ENCODE measurements at places on chromosomes 16 and 17. TPM values are rescaled to one million over a fixed set of nuclear protein-coding genes. Genes with fewer than 3 reads are reported as not detected.

GRCh38 chr17:70021726-70022125 lies 53.3 kb upstream of the KCNJ16 start:
- DNase-seq, result no peak
- no peak overlapping the region for H3K27ac ChIP-seq
- H3K36me3 ChIP-seq, result no peaks in the 10 kb centered on the region
- H3K4me3 ChIP-seq, result no peak overlapping the region
- H3K4me1 ChIP-seq, result no peaks in the 10 kb centered on the region
- H3K27me3 ChIP-seq, result peaks cover 2% of the 10 kb centered on the region

GRCh38 chr17:28472871-28473497 lies 460 bp upstream of the SLC13A2 start:
- no peaks in the 10 kb centered on the region for H3K36me3 ChIP-seq
- H3K27ac ChIP-seq, result no peak overlapping the region
- H3K27me3 ChIP-seq, result no peaks in the 10 kb centered on the region
- DNase-seq, result no peak

- H3K27ac ChIP-seq, result peak overlapping the region; percentile 94
- peak overlapping the region; percentile 57 for H3K4me3 ChIP-seq
- peaks cover 74% of the 10 kb centered on the region for H3K4me1 ChIP-seq
- H3K27me3 ChIP-seq, result no peaks in the 10 kb centered on the region
- peaks cover 38% of the 10 kb centered on the region for H3K36me3 ChIP-seq
Observed at GRCh38 chr17:74778960-74779359, 2.8 kb upstream of the NAT9 start.

DNA sequence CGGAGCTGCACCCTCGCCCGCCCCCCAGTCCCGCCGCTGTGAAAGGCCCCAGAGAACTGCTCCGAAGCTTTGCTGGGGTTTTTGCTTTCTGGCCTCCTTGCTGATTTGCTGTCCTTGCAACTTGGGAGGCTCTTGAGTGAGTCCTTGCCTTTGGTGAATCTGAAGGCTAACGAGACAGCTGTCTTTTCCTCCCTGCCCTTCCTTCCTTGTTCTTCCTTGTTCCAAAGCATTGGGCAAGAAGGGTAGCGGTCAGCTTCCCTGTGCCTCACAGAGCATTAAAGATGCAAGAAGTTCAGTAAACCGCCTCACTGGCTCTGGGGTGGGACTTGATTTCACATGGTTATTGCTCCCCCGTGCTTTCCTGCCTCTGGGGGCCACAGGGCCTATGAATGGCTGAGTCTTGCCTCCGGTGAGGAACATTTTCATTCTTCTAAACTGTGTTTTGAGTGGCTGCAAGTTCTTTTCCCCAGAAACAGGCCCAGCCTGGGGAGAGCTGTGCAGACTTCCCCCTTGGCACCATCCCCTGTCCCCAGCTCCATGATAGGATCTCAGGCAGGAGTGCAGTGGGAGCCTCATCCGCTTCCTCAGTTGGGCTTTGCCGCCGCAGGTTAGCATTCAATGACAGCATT lies 1.4 kb downstream of the YPEL2 start:
- no peaks in the 10 kb centered on the region for H3K27me3 ChIP-seq
- peaks cover 55% of the 10 kb centered on the region for H3K4me1 ChIP-seq
- no peak for DNase-seq
- peak overlapping the region; percentile 85 for H3K4me3 ChIP-seq

DNA sequence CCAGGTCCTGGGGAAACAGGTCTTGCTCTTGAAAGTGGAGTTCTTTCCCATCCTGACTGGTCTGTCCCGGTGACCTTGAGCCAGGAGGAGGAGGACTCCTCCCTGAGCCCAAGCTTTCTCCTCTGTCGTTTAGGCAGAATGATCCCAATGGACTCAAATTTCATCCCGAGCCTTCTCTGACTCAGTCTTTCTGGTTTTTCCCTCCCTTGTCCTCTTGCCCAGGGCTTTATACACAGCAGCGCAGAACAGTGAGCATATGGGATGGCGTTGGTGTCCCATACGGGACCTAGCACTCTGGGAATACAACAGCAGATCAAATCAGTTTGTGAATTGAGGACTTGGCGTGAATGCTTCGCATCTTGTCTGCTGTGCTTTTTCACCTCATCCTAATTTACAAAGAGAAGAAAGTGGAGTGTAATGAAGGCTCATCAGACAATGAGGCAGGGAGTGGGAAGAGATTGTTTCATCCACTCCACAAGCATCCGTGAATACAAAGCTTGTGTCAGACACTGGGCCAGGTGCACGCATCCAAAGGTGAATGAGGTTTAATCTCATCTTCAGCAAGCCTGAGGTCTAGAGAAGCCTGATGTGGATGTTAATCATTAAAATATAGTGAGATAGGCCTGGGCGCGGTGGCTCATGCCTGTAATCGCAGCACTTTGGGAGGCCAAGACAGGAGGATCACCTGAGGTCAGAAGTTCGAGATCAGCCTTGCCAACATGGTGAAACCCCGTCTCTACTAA lies 1.1 kb upstream of the XYLT1 start:
- H3K4me1 ChIP-seq, result peaks cover 61% of the 10 kb centered on the region
- H3K36me3 ChIP-seq, result peaks cover 30% of the 10 kb centered on the region
- no peak overlapping the region for H3K27ac ChIP-seq
- DNase-seq, result no peak

- H3K27ac ChIP-seq, result no peak overlapping the region
- no peaks in the 10 kb centered on the region for H3K4me1 ChIP-seq
- no peaks in the 10 kb centered on the region for H3K36me3 ChIP-seq
- no peak overlapping the region for H3K4me3 ChIP-seq
- no peaks in the 10 kb centered on the region for H3K27me3 ChIP-seq
Observed at GRCh38 chr17:3528880-3529511, 28.6 kb downstream of the TRPV3 start.

GRCh38 chr16:3637371-3637923 lies 17.0 kb upstream of the DNASE1 start:
- H3K4me1 ChIP-seq, result peaks cover 29% of the 10 kb centered on the region
- H3K4me3 ChIP-seq, result no peak overlapping the region
- H3K36me3 ChIP-seq, result peaks cover 9% of the 10 kb centered on the region

Gene RAB26
- total RNA-seq, result 0.42 TPM

Gene AP2B1
- 180 TPM for total RNA-seq
